Substantia nigra (tissue), 51 donors: ENCODE measurements at places on chromosomes 11 and 22.

DNA sequence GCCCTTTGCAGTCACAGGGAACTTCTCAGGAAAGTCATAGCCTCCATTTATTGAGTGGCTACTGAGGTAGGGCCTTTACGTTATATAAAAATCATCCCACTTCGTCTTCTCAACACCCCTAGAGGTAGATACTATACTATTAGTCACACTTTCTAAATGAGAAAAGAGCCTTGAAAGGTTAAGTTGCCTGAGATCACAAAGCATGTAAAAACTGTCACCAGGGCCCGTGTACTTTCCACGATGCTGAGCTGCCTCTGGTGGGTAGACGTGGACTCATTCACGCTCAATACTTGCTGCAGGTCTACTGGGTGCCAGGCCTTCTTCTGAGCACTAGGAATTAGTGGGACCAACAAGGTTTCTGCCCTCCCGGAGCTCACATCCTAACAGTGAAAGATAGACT, 16.3 kb downstream of the CHRDL2 start:
- DNase-seq: no peak

DNA sequence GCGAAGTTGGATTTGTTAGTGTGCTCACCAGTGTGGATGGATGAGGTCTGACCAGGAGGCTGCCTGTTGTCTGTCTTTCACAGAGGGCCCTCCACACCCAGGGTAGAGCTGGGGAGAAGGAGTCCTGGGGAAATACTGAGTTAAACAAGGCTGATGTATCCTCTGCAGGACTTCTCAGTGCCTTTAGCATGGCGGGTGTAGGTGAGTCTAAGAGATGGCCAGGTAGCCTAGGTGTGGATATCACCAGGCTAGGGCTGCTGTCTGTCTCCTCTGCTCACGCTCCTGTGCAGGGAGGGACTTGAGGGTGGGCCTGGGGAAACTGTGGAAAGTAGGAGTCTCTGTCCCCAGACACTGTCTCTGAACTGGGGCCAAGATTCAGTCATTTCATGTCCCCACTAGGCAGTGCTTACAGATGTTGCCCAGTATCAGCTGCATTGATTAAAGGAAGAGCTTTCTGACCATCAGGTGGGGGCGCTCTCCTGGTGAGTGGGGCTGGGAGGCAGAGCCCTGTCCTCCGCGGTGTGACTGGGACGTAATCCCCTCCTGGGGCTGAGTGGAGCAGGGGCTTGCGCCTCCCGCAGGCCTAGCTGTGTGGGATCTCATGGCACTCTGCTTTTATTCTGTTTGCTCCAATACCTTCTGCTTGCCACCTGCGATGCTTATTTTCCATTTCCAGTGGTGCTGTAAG, 35.5 kb upstream of the CCDC188 start:
- no peak for DNase-seq

DNA sequence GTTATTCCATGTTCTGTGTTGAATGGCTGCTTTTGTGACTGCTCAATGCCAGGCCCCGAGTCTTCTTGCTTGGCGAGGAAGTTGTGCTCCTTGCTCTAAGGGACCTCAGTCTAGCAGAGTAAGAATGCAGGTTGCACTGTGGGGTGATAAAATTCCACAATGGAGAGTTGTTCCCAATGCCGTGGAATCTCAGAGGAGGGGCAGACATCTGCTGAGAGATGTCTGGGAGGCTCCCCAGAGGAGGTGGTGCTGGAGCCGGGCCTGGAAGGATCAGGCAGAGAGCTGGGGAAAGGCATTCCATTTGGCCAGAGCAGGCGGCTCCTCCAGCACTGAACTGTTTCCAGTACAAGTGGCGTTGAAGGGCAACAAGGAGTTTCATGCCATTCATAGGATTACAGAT, 55.2 kb downstream of the ST3GAL4 start:
- DNase-seq: no peak

DNA sequence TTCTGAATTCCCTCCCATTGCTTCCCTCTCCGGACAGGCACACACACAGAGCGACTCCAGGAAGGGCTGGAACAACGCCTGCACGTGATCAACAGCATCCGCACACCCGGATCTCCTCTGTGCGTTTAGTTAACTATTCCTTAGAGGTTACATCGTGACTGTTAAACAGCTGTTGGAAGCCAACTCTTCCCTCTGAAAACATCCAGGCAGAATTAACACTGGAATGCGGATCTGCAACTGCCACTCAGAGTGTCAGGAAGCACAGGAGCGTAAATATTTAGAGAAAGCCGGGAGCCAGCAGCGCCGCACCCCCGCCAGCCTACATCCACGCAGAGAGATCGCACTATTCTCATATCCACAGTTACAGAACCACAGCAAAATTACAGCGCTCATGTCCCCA, 46.2 kb downstream of the SHANK2 start:
- DNase-seq: no peak

DNA sequence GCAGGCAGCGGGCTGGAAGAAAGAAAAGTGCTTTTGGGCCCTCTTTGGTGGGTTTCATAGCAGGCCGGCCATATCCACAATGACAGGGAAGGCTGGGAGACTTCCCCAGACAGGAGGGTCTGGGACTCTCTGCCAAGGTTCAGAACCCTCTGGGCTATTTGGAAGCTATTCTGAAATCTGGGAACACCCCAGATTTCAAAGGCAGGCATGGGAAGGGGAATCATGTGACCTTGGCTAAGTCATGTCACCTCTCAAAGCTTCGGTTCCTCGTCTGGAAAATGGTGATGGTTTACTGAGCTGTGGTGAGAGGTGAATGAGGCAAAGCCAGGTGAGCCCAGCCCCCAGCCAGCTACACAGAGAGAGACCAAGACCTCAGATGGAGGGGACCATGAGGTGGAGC, 4.6 kb downstream of the CASTOR1 start:
- DNase-seq: no peak

DNA sequence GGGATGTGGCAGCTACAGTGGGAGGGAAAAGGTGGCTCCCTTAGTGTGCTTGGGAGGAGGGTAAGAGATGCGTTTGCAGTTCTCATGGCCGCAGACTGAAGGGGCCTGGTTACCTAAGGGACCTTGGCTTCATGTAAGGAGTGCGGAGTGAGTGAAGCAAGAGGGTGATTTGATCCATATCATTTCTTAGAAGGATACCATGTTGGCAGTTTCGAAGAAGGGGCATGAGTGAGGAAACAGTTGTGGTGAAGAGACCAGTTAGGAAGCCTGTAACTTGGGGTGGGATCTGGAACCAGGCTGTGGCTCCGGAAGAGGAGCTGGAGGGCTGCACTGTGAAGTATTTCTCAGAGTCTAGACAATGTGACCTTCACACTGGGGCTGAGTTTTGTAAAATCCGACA, 45.0 kb downstream of the ST3GAL4 start:
- DNase-seq: no peak

- DNase-seq: no peak
Observed at GRCh38 chr11:76614471-76615179, 55.9 kb downstream of the LRRC32 start.

DNA sequence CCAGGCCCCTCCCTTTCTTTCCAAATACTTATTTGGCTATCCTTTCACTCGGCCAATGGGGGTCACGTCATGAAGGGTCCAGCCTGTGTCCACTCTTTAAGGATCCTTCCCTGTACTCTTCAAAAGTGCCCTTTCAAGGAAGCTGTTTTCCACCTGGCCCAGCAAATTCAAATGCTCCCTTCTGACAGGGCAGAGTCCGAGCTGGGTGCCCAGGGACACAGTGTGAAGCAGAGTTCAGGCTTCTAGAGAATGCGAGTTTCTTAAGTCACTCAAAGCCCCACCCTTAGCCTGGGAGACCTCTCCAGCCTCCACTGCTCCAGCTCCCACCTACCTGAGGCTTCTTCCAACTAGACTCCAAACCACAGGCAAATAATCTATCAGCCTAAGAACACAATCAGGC, 5.5 kb upstream of the APOA1 start:
- DNase-seq: no peak

DNA sequence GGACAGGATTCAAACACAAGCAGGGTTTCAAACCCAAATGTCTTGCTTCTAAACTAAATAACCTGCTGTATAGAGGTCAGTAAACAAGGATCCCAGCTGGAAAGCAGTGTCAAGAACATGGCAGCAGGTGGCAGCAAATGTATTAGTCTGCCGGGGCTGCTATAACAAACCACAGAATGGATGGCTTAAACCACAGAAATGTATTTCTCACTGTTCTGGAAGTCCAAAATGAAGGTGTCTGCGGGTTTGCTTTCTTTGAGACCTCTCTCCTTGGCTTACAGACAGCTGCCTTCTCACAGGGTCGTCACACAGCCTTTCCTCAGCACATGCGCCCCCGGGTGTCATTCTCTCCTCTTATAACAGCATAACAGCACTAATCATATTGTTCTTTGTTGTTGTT, 65.1 kb upstream of the LRRC55 start:
- DNase-seq: no peak

DNA sequence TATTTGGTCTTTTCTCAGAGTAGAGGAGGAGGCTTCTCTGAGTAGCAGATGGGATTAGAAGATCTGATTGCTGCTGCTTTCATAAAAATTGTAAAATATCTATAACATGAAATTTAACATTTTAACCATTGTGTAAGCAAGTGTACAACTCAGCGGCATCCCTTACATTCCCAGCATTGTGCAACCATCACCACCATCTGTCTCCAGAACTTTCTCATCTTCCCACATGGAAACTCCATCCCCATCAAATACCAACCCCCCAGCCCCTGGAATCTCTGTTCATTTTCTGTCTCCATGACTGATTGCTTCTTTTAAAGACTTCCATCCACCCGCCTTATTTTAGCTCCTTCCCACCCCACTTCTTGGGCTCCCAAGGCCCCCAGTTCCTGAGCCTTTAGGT, 32.3 kb downstream of the MRGPRD start:
- DNase-seq: no peak
